Common myeloid progenitor, CD34-positive (primary cell): ENCODE measurements at places on chromosomes 7 and 10.

GRCh38 chr7:47313564-47313963 is 268.3 kb downstream of the TNS3 start:
- no peak for DNase-seq

DNA sequence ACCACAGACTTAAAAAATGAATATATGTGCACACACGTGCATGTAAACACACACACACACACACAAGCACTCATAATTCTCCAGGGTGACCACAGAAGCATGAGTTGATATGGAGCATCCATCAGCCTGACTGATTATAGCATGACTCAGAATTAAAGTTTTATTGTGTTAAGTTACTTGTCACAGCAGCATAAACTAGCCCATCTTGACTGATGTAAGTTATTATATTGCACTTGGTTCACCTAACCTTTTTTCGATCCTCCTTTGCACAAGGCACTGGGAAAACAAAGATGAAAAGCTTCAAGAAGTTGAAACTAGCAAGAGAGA is 18.8 kb upstream of the SLC35G1 start:
- no peak for DNase-seq

- no peak for DNase-seq
These were observed 704.0 kb upstream of the IGFBP3 start for GRCh38 chr7:46625032-46625431.

DNA sequence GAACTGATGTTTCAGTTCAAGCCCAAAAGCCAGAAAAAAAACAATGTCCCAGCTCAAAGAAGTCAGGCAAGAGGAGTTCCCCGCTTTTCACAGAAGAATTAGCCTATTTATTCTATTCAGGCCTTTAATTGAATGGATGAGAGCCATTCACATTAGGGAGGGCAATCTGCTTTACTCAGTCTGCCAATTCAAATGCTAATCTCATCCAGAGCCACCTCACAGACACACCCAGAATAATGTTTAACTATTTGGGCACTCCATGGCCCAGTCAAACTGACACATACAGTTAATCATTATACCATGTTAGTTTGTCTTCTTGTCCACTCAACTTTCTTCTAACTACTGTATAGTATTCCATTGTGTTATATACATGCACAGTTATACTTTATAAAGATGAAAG is 2.6 kb upstream of the NPSR1 start:
- no peak for DNase-seq

- DNase-seq: no peak
These were observed 26.9 kb downstream of the WIPI2 start for GRCh38 chr7:5216931-5217330.

DNA sequence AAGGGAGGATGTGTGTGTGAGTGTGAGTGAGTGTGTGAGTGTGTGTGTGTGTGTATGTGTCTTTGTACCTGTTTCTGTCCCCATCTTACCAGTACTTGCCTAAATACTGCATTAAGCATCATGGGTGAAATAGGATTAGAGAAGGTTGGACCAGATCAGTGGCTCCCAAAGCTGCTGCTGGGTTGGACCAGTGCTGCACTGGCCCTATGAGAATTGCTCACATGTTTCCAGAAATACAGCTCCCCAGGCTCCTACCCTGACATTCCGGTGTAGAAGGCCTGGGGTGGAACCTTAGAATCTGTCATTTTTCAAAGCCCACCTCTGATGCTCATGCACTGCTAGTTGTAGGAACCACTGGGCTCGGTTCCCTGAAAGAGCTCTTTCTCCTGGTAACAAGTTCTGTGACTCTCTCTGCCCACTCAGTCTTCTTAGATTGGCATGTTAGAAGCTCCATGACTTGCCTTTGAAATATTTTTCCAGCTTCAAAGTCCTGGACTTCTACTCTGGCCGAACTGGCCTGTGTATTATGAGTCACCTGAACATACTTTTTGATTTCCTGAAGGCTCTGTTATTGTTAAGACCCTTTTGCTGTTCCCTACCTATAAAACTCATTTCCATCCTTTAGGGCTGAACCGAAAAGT is 224.7 kb downstream of the CUX1 start:
- DNase-seq: no peak

DNA sequence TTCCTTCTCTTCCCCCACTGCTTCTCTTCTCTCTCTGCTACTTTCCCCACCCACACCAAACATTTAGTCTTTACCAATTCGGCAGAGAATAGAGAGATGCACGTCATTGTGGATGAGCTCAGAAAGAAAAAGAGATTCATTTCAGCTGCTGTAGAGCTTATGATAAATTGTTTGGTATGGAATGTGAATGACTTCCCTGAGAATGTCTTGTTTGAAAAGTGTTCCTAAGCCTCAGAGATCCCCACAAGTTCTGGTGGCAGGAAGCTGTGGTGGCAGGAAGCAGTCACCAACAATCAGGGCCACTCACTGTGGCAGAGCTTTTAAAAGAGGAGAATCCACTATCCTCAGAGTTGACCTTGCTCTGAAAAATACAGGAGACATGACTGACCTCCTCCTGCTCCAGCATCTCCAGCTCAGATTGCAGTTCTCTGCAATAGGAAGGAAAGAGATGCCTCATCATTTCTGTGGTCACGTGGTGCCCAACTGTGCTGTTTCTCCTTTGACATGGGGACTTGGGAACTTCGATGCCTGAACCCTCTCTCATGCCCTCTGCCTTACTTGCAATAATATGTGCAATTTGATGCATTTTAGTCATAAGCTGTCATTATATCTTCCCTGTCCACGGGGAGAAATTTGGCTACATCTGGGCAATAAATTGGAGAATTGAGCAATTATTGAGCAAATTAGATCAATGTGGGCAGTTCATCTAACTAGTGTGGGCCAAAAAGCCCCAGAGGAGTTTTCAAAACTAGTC is 76.5 kb downstream of the BMPER start:
- no peak for DNase-seq

DNA sequence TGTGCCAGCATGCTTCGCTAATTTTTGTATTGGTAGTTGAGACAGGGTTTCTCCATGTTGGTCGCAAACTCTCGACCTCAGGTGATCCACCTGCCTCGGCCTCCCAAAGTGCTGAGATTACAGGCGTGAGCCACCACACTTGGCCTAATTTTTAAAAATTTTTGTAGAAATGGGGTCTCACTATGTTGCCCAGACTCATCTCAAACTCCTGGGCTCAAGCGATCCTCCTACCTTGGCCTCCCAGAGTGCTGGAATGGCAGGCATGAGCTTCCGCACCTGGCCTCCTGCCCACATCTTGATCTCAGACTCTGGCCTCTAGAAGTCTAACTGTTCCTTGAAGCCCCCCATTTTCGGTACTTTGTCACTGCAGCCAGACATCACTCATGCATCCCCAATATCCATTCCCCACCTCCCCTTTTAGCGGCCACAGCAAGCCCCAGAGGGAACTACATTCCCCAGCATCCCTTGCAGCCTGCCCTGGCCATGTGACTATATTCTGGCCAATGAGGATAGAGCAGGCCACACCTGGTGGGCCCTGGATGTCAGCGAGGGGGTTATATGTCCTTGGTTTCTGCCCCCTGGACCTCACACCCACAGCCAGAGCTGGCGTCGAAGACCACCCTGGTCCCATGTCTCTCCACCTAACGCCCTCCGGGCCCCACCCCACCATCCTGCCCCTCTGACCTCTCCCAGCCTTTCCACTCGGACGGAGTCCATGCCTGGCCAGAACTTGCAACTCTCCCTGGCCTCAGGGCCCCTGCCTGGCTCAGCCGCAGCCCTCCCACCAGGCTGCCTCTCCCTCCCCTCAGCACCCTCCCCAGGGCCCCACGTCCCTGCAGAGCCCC is 33.8 kb downstream of the MICALL2 start:
- no peak for DNase-seq

- DNase-seq: no peak
These were observed 55.3 kb downstream of the KIF5B start for GRCh38 chr10:32000937-32001336.

- no peak for DNase-seq
These were observed 18.3 kb upstream of the ZC3HAV1L start for GRCh38 chr7:139054101-139054500.

GRCh38 chr10:95404864-95405263 is 114.1 kb upstream of the PDLIM1 start:
- no peak for DNase-seq

DNA sequence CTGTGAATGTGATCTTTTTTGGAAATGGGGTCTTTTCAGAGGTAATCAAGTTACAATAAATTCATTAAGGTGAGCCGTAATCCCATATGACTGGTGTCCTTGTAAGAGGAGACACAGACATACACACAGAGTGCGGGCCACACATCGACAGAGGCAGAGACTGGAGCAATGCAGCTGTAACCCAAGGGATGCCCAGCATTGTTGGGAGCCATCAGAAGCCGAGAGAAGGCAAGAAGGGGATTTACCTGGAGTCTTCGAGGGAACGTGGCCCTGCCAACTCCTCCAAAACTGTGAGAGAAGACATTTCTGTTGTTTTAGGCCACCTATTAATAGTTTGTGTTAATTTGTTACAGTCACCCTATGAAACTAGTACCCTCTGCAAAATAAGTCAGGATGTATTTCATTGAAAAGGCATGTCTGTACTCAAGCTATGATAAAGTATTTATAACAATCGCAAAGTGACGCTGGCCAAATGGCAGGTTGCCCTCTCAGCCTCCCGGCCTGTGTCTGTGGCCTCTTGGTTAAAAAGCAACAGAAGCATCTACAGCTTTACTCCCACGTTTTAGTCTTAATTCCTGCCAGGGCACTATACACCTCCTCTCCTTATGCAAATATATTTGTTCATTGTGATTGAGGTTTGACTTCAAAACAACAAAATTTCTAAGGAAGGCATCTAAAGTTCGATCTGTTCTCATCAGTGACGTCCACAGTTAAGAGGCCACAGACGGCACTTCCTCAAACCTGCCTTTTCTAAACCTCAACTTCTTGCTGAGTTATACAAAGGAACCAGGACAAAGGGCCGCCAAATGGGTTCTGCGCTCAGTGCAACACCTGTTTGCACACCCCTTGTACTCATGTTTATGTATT is 46.8 kb downstream of the HIPK2 start:
- peak; percentile 73 for DNase-seq

DNA sequence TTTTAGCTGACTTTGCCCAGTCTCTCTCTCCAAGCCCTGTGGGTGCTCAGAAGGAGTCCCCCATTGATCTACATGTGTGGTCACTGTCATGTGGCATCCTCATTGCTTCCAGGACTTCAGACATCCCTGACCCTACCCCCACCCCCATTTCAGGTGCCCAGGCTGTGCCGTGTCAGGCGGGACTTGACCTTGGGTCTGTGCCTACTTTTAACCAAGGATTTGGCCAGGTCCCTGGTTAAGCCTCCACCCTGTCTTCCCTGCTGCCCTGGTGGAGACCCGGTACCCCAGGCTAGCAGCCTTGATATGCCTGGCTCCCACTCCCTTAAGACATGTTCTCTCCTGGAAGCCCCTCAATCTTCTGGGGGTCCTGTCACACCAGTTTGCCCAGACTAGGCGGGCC is 31.3 kb downstream of the PRF1 start:
- no peak for DNase-seq

- DNase-seq: no peak
These were observed 168.6 kb downstream of the LRMDA start for GRCh38 chr10:75599875-75600648.
